Left kidney (tissue), 8 donors: ENCODE measurements at places on chromosomes 1 and 21.
A peak's percentile ranks its signal among the peaks of the same experiment; 100 is the strongest.

DNA sequence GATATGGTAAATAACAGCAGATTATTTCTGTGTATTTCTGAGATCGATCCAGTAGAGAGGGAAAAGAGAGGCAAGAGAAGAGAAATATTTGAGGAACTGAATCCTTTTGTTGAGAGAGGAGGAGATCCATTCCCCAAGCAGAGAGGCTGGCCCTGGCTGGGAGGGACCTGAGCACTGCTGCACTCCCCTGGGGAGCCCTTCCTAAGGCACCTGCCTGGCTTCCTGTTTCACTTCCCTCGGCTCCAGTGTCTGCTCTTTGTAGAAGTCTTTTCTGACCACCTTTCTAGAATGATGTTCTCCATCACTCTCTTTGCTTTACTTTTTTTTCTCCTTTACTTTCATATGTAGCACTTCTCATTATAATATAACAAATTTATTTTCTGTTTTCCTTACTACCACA, 42.3 kb upstream of the SLC6A9 start:
- no peak for DNase-seq

DNA sequence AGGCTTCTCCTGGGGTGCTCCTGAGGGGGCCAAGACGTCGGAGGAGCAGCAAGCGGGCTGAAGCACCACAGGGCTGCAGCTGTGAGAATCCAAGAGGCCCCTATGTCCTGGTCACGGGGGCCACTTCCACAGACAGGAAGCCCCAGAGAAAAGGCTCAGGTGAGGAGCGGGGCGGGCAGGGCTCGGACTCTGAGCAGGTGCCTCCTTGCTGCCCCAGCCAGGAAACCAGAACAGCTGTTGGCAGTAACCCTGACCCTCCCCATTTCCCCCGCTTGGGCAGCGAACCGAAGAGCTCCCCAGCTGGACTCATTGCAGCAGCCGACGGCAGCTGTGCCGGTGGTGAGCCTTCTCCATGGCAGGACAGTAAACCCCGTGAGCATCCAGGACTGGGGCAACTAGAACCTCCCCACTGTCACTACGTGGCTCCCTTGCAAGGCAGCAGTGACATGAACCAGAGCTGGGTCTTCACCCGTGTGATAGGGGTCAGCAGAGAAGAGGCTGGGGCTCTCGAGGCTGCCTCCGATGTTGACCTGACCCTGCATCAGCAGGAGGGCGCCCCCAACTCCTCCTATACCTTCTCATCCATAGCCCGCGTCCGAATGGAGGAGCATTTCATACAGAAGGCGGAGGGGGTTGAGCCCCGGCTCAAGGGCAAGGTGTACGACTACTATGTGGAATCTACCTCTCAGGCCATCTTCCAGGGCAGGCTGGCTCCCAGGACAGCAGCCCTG, 625 bp downstream of the KLHDC7A start:
- DNase-seq = peak; percentile 49

GRCh38 chr1:218430822-218431221, 85.7 kb downstream of the TGFB2 start:
- no peak for DNase-seq

- DNase-seq = no peak
Observed at GRCh38 chr1:175274368-175274767, 81.8 kb upstream of the KIAA0040 start.

DNA sequence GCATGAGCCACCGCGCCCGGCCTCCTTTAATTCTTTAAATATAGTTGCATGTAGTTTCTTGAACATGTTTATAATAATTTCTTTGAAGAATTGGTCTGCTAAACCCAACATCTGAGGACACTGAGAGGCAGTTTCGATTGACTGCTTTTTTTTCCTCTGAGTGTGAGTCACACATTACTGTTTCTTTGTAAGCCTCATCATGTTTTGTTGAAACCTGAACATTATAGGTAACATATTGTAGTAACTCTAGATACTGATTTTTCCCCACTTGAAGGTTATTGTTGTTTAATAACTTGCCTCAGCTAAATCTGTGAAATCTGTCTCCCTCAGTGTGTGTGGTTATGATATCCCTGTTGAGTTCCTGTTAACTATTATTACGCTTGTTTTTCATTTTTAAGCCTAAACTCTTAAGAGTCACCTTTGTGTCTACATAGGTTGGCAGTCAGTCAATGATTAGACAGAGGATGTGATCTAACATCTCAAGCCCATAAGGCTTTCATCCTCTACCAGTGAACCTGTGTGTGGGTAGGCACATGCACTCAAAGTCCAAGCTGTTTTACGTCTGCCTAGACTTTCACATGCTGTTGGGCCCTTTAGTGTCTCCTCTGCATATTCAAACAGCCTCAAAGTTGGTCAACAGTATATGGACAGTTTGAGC, 155.5 kb downstream of the KCNH1 start:
- no peak for DNase-seq

DNA sequence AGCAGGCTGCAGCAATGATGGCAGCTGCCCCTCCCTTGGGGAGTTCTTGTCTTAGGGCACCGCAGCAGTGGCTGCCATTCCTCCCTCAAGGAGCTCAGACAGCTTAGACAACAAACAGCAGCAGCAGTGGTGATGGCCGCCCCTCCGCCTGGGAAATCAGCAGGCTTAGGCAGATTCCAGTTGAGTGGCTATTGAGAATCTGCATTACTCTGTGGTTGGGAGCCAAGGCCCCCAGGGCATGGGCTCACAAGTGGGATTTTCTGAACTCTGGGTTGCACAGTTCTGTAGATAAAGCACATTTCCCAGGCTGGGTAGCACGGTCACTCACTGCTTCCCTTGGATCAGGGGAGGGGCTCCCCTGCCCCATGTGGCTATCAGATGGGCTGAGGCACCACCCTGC, 1280.7 kb upstream of the TMPRSS15 start:
- DNase-seq = no peak

DNA sequence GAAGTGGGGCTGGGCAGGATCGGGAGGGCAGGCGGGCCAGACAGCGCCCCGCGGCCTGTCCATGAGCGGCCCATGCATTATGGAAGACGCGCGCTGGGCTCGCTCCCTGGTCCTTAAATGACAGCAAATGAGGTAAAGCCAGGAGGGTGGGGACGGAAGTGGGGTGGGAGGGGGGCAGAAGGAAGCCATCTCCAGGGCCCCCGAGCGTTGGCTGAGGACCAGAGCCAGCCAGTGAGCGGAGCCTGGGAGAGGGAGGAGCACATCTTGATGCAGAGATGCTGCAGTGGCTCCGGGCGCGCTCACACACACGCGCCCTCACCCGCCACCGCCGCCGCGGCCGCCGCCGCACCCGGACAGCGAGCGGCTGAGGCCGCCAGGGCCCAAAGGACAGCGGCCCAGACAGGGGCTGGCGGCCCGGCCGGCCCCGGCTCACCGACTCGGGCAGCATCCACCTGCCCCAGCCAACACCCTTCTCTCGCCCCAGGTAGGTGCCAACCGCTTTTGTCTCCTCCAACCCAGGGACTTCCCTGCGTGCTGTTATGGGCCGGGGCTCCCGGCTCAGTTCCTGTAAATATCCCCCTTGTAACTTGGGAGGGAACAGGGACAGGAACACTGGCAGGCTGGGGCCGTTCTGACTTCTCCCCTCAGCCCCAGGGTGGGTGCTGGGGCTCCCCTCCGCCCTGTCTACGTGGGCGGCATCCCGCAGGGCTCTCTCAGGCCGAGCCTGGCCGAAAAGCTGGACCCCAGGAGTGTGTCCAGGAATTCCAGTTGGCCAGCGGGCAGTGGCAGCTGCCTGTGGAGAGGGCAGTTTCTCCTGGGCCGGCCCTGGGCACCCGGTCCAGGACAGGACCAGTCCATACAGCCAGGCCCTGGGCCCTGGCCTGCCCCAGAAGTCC, at the start of gene CNTN2:
Gene CNTN2 (plus strand): TSS at position 302 of the 896 bp plus-strand sequence. CDS start 9,974 bp downstream, outside the sequence.
- DNase-seq = no peak

- no peak for DNase-seq
Observed at GRCh38 chr1:239276051-239276450, 110.3 kb upstream of the CHRM3 start.

DNA sequence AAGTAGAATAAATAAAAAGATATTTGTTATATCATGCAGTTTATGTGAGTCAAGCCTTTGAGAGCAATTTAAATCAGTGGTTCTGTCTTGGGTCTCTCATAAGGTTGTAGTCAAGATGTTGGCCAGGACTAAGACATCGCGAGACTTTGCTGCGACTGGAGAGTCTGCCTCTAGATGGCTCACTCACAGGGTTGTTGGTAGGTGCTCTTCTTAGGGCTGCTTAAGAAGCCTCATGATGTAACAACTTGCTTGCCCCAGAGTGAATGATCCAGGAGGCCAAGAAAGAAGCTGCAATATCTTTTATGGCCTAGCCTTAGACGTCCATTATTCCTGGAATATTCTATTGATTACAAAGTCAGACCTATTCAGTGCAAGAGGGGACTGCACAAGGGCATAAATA, 73.1 kb upstream of the CACHD1 start:
- DNase-seq = no peak

- DNase-seq = no peak
Observed at GRCh38 chr1:54463259-54464030, 57.3 kb upstream of the SSBP3 start.

- DNase-seq = no peak
Observed at GRCh38 chr1:230516889-230517288, 90.8 kb upstream of the PGBD5 start.

DNA sequence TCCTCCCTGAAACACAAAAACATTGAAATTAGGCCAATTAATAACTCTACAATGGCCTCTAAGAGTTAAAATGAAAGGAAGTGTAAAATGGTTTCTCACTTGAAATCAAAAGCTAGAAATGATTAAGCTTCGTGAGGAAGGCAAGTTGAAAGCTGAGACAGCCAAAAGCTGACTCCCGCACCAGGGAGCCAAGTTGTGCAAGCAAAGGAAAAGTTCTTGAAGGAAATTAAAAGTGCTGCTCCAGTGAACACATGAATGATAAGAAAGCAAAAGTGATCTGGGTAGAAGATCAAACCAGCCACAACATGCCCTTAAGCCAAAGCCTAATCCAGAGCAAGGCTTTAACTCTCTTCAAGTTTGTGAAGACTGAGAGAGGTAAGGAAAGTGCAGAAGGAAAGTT, 22.8 kb downstream of the CYYR1 start:
- peak; percentile 55 for DNase-seq

DNA sequence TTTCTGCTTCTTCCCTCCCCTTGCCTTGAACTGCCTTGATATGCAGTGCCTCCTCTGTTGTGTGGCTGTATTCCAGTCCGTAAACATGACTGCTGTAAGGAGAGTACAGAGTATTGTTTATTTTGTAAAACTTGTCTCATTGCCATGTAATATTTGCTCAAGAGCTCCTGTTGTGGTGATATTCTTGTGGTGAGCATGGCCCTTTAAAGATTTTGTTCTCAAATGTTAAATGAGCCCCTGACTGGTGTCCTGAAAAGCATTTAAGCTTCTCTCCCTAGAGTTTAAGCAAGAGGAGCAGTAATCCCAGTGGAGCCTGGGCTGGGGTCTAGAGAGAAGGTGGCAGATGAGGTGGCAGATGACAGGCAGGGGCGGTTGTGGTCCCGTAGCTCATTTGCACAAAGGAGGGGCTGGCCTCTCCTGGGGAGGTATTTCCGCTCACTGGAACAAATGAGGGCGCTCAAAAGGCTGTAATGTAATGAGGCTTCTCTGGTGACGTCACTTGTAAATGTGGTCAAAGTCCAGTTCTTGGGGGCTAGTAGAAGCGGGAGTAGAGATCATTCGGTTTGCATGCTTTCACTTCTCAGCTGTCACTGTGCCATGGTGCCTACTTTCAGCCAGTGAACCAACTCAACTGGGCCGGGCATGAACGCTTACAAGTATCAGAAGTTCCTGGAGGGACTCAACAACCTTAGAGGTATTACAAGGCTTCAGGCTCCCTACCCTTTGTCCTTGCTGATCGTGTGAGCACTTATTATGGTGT, 46.0 kb upstream of the MACF1 start:
- peak; percentile 67 for DNase-seq

- no peak for DNase-seq
Observed at GRCh38 chr1:113924473-113924872, 4.7 kb upstream of the HIPK1 start.
